ENCODE measurements at places on chromosomes 2 and 18. TPM values are rescaled to one million over a fixed set of nuclear protein-coding genes. Genes with fewer than 3 reads are reported as not detected.

SPDYA gene
- total RNA-seq = 2.3 TPM

KANSL1L gene
- 21.7 TPM for total RNA-seq

DNA sequence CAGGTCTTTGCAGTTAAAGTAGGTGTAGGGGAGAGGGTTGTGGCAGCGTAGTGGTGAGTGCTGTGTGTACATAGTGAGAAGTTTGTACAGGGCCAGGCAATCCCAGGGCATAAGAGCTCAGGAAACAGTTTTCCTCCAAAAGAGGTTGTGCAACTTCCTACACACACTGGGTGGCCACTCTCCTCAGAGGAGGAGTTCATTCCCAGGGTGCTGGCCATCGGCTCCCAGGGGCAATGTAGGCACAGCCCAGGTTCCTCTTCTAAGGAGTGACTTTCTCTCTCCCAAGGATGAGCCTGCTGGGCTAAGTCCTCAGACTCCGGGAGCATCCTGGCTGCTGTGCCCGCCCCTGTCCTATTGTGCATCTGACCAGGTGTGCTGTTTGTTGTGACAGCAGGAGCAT is 3.0 kb downstream of the ACOXL start:
- no peak for DNase-seq
- no peak overlapping the region for H3K4me3 ChIP-seq
- H3K27ac ChIP-seq = no peak overlapping the region
- peaks cover 11% of the 10 kb centered on the region for H3K4me1 ChIP-seq

TRIM43 gene
- total RNA-seq = not detected
